ENCODE measurements at places on chromosomes 2 and 18. TPM values are rescaled to one million over a fixed set of nuclear protein-coding genes. Genes with fewer than 3 reads are reported as not detected.

DNA sequence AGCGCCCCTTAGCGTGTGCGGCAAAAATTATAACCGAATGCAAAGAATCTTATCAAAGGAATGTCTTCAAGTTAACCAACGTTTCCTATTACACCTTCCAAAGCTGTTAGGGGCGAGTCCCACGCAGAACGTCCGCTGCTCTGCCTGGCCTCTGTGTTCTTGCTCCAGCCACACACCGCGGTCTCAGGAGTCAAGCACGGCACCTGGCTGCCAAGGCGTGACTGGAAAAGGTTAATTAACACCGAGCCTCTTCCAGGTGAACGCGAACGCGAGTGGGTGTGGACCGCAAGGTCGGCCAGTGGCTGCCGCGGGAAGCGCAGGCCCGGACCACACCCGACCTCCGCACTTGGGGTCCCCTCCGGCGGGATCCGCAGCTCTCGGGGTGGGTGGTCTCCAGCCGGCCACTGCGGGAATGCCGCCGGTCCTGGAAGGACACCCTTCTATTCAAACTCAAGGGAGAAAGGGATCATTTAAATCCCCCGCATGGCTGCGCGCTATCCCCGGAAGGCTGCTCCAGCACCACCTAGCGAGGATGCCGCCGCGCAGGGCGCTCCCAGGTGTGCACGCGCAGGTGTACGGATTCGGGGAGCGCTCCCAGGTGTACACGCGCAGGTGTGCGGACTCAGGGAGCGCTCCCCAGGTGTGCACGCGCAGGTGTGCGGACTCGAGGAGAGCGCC, 830 bp downstream of the CYB5A start:
- no peak for DNase-seq

- DNase-seq: no peak
These were observed 157.1 kb downstream of the GBX2 start for GRCh38 chr2:236010920-236011685.

- no peak for DNase-seq
These were observed 484 bp upstream of the DARS1 start for GRCh38 chr2:135985826-135986393.

DNA sequence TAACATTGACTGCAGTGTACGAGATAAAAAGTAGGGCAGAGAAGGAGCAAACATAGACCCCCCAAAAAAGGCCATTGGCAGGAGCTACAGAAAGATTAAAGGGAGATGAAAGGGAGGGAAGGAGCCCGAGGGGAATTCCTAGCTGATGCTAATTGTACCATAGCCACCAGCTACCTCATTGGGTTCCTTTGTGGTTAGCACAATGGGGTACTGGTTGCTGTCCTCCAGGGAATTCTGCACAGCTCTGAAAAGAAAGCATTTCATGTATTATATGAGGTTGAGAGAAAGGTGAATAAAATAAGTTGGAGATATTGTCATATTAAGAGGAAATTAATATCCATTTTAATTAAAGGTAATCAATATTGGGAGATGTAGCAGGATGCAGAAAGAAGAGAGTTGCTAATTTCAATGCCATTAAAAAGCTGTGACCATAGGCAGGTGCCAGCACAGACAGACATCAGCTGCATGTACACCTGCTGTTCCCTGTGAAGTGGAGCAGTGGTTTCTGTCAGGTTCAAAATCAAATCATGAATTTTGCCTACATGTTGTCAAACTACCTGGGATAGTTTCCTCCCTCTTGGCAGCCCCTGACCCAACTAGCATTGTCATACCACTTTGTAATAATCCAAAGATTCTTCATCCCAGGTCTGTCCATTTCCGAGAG, 185.4 kb upstream of the DLGAP1 start:
- no peak for DNase-seq

DNA sequence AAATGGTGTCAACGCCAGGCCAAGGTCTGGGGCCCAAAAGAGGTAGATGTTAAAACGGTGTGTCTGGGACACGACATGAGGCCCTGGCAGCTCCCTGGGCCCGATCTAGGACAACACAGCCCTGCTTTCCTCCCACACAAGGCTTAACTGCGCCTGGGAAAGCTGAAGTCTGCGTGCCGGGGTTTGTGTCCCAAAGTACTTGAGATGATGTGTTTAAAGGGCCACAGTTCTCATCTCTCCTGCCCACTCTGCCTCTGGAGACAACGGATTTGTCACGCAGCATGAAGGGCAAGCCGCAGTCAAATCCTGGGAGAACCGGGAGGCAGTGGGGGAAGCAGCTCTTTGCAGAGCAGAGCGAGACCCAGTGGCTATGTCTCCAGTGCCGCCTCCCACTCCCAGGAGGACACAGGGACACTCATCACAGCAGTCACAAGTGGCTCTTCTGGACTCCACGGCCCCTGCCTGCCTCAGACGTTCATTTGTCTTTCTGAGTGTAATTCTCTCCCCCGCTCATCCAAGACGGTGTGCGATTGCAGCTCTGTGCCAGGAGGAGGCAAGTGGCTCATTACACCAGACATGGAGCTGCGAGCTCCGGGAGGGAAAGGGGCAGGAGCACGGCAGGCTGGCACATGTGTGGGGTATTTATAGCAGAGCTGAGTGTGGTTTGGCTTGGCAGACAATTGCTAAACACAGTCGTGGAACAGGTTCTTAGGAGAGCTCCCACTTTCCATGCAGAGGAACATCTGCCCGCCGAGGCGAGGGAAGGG, 57.7 kb upstream of the SEMA4C start:
- no peak for DNase-seq

GRCh38 chr2:179235463-179236108, 29.0 kb downstream of the SESTD1 start:
- DNase-seq: no peak

DNA sequence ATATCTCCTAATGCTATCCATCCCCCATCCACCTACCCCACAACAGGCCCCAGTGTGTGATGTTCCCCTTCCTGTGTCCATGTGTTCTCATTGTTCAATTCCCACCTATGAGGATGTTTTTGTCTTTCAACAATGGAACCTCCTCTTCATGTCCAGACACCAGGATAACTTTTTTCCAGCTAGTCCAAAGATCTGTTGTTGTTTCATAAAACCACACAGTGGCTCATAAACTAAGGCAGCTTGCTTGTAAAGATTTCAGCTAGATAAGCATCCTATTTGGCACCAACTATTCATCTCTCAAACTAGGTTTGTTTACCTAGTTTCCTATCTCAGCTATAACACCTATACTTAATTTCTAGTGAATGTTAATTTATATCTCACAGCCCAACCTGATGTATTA, 937.7 kb downstream of the TRIB2 start:
- no peak for DNase-seq

GRCh38 chr2:230795856-230796255, 68.9 kb upstream of the ITM2C start:
- no peak for DNase-seq

DNA sequence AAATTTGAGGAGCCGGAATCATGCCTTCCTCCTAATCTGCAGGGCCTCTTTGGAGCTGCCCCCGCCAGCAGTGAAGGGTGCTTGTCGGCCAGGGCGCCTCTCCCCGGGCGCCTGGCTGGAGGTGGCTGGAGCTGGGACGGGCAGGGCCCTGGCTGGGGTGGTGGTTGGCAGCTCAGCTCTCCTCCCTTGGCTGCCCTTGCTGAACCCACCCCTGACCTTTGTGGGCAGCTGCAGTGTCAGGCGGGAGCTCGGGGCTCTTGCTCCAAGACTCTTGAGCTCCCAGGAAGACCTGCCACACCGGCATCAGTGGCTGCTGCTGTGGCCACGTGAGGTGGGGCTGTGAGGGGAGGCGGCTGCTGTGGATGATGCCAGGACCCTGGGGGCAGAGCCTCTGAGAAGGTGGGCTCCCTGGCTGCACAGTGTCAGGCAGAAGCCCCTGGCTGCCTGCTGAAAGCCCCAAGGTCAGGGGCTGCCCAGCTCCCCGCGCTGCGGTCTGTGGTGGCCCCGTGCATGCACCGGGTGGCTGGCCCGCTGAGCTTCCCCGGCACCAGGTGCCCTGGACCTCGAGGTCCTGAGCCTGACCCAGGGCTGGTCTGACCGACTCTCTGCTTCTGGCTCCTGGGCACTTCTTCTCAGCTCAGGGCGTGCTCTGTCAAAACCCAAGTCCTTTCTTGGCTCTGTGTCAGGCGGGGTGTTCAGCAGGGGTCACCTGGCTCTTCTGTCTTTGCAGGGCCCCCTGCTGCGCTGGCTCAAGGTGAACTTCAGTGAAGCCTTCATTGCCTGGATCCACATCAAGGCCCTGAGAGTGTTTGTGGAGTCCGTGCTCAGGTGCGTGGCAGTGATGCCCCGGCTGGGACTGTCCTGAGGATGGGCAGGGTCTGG, 34.5 kb downstream of the PDIA6 start:
- DNase-seq: no peak

GRCh38 chr2:118387509-118387908, 299.2 kb downstream of the INSIG2 start:
- no peak for DNase-seq

DNA sequence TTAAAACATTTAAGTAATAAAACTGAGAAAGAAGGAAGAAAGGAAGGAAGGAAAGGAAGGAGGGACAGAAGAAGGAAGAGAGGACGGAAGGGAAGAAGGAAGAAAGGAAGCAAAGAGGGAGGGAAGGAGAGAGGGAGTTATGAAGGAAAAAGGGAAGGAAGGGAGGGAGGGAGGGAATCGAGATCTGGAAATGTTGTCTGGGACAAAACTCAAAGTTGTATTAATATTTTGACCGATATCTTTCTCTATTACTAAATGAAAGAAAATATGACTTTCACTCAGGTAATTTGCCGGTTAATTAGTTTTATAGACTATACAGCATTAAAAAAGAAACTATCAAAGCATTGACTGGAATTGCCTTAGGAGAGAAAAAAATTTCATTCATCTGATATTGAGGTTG, 44.4 kb downstream of the G6PC2 start:
- no peak for DNase-seq

DNA sequence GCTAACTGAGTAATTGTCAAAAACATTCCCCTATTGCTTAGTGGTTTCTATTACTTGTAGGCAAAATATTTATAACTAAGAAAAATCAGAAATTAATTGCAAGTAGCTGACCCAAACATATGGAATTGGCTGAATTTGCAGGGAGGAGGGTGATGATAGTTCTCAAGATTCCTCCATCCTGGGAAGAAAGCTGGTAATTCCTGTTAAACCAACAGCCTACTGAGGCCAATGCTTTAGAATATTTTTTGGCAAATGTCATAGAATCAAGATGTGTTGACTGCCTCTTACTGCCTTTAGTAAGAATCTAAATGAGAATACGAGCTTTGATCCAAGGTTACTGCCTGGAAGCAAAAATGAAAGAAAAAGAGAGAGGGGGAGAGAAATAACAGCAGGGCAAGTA, 120.0 kb downstream of the COL6A3 start:
- no peak for DNase-seq

DNA sequence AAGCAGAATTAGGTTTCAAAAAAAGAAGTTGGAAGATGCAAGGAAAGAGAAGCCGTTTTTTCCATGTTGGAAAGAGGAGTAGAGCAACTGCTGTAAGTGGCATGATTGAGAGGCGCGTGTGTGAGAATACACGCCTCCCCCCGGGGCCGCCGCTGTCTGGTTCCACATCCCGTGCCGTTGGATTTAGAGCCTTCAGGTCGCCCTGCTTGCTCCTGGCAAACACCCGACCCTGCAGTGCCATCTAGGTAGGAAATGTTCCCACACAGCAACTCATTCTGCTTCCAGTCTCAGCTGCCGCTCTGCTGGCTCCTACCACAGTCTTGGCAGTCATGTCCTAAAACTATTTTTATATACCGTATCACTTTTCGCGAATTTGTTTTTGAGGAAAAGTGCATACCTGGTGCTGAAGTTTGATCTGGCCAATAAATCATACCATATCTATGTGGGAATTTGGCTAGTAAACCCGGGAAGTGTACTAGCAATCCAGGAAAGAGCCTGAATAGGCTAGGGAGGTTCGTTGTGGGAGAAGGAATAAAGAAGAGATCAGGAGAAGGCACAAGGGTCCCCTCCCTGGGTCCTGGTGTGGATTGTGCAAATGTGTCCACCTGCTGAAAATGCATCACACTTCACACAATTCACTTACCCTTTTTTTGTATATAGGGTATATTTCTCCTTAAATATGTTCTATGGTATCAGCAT, 372.7 kb downstream of the FBXO15 start:
- DNase-seq: no peak

GRCh38 chr2:109318150-109318948, 189.3 kb downstream of the SH3RF3 start:
- no peak for DNase-seq

DNA sequence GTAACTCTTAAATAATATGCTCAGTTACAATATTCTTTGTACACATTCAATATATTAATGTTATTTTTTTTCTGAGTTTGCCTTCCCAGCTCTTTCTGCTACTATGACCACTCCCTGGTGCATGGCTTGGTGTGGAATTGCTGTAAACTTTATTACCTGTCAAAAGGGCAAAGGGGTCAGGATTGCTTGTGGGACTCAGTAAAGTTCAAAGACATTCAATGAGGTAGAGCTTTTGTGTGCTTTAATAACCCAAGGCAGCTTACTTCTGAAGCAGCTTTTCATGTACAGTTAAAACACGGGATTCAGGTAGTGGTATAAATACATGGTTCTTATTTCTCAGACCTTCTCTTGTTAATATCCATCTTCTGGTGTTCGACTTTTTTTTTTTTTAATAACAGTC, 132.8 kb downstream of the MEIS1 start:
- no peak for DNase-seq

DNA sequence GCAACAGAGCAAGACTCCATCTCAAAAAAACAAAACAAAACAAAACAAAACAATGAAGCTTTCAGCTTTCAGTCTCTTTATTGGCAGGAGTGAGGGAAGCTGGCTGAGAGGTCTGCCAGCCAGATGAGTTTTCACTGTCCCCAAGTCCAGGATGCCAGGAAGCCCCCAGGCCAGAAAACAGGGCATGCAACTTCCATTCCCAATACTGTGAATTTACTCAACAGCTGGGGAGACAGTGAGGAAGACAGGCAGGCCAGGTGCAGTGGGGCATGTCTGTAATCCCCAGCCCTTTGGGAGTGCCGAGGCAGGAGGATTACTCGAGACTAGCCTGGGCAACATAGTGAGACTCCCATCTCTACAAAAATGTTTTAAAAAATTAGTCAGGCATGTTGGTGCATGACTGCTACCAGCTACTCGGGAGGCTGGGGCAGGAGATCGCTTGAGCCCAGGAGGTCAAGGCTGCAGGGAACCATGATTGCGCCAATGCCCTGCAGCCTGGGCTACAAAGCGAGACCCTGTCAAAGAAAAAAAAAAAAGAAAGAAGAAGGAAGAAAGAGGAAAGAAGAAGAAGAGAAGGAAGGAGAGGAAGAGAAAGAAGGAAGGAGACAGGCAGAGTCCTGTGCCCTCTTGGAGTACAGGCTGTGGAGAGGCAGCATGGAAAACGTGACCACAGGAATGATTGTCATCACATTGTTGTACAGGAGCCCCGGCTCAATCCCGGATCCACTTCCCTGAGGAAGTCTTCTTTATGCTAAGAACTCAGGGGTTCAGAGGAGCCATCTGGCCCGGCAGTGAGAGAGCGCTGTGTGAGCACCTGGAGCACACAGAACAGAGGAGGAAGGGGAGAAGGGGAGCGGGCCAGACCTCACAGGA, 29.2 kb upstream of the POMC start:
- no peak for DNase-seq

Gene PKDCC
- total RNA-seq: 1.3 TPM

Gene SERPINB10
- total RNA-seq: not detected

Gene MIB1
- total RNA-seq: 37.1 TPM

Gene HOXD3
- total RNA-seq: not detected

Gene IL36RN
- total RNA-seq: not detected

Gene GKN2
- total RNA-seq: not detected

Gene MARCHF7
- total RNA-seq: 84.9 TPM

Gene RAPGEF4
- total RNA-seq: not detected
